SK-MEL-5 (cell line): ENCODE measurements at places on chromosomes 13 and 19. TPM values are rescaled to one million over a fixed set of nuclear protein-coding genes. Genes with fewer than 3 reads are reported as not detected.

The SLC6A16 gene
- total RNA-seq, result 0.05 TPM in 1 of 2 replicates, not detected in the other

- DNase-seq, result no peak
Observed at GRCh38 chr19:17326595-17326966, 8.1 kb downstream of the ANO8 start.

DNA sequence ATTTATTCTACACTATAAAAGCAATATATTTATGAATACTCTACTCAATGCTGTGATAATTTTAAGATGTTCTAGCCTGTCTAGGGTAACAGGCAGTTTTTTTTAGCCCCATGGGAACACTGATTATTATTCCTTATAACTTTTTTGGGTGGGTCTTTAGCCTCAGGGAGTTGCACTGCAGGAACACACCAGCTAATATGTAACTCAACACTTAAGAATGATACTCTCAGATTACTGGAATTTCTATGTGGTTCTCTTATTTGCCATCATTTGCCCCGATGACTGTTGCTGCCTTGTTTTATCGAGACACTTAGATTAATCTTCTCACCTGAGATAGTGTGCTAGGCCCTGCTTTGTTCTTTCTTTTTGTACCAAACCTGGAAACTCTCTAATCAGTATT lies 396.9 kb upstream of the SLITRK1 start:
- no peak for DNase-seq

- DNase-seq, result no peak
Observed at GRCh38 chr13:47129461-47129860, 232.6 kb upstream of the HTR2A start.

The ZIM2 gene
- not detected in 2 replicates for total RNA-seq

GRCh38 chr13:95260031-95260525 lies 41.2 kb downstream of the ABCC4 start:
- DNase-seq, result no peak

GRCh38 chr13:28534210-28534609 lies 39.3 kb upstream of the FLT1 start:
- no peak for DNase-seq

DNA sequence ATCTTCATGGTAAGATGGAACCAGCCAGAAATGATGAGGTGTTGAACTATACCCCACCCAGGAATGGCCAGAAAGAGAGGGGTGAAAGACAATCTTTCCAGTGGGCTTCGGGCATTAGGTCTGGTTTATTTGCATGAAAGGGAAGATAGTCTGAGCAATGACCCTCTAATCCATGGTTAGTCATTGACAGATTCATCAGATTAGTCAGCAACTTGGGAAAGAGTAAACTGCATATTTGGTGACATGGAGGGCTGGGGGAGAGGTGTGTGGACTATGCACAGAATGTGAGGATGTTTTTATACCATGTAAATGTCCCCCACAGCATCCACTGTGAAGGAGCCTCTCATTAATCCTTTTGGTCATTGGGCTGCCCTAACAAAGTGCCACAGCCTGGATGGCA lies 30.1 kb upstream of the USP12 start:
- no peak for DNase-seq

DNA sequence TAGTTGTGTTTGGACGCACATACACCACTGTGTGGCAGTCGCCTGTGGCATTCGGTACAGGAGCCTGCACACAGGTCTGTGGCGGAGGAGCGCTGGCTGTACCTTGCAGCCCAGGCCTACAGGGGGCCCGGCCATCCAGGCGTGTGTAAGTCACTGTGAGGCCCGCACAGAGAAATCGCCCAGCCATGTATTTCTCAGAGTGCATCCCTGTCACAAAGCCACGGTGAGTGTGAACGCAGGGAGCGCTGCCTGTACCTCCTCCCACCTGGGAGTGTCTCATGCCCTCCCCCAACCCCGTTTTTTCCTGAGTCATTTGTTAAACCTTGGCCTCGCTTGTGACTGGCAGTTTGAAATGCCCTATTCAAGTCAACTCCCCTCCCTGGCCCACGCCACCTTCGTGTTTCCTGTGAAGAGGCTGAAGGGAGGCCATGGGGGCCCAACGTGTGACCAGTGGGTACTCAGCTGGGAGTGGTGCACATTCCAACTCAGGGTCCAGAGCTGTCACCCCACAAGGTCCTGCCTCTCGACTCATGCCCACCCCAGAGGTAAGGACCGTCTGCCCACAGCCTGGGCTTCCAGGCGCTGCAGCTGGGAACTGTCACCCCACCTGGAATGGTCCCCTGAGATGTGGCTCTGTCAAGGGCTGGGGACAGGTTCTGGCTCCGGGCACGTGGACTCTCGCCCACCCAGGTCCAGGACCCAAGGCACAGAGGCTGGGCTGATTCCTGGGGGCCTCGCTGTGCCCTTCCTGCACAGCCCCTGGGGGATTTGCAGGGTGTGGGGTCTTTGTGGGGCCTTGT lies 11.6 kb upstream of the RASA3 start:
- DNase-seq, result peak; percentile 30

The TPTE2 gene
- not detected in 2 replicates for total RNA-seq

DNA sequence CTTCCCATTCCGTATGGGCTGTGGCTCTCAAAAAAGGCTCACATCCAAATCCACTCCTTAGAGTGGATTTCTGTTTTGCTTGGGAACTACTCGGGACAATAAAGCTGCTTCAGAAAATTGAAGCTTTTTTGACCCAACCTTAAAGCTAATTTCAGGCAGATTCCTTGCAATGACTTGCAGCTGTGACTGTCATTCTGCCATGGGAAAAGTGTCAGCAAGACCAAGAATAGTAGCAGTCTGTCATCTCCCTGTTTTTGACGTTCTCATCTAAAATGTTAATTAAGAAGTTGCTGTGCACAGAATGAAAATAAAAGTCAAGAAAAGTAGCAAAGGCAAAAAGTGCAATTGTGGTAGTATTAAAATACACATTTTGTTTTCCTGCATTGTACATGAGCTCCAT lies 304.7 kb downstream of the COG6 start:
- no peak for DNase-seq

DNA sequence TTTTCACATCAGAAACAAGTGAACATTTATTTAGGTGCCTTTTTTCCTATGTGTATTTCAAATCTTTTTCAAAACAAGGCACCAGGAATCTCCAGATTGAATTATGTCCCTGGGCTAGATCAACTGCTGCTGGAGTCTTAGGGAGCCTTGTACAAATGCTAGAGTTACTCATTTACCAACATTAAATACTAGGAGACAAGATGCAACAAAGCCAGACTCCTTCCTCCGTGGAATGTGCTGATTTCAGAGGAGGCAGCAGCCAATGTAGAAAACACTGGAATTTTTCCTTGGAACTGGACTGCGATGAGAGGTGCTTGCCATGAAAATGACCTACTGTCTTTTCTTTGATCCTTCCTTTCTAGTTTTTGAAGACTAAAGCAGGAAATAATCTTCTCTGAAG lies 1514.7 kb upstream of the MIR17HG start:
- DNase-seq, result no peak

The CEACAM3 gene
- not detected in 2 replicates for total RNA-seq

The CEACAM6 gene
- 0.13 TPM in 1 of 2 replicates, not detected in the other for total RNA-seq

- DNase-seq, result no peak
Observed at GRCh38 chr13:77333594-77333993, 6.7 kb upstream of the MYCBP2 start.

The ACTL9 gene
- total RNA-seq, result not detected in 2 replicates

DNA sequence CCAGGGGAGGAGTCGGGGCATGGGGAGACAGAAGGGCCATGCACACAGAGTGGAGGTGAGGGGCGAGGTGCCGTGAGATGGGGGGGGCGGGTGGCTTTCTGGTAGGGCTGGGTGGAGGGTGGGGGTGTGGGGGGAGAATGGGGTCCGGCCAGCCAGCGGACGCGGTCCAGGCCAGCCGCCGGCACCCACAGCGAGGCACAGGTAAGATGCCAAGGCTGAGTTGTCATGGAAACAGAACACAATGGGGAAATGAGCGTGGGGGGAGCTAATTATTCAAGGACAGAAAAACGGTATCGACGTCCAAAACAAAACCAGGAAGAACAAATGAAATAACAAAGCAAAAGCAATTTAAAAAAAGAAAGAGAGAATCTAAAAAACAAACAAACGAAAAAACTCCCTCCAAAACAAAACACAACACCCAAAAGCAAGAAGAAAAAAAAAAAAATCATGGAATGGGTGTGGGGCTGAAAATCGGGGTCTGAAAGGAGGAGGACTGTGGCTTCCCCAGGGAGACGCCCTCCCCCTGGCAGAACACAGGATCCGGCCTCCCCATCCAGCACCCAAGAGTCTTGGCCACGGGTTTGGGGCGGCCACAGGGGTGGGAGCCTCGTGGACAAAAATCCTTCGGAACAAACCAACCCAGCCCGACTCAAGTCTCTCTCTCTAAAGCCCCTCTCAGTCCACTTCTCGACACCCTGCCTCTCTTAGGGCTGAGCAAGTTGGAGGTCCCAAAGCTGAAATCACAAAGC lies 92.5 kb downstream of the PTPRS start:
- no peak for DNase-seq

- DNase-seq, result no peak
Observed at GRCh38 chr19:30910485-30911240, 438.6 kb downstream of the TSHZ3 start.

The LILRA6 gene
- 0.16 TPM in 1 of 2 replicates, not detected in the other for total RNA-seq

The SIX5 gene
- 7.0 and 7.9 TPM in 2 replicates for total RNA-seq

DNA sequence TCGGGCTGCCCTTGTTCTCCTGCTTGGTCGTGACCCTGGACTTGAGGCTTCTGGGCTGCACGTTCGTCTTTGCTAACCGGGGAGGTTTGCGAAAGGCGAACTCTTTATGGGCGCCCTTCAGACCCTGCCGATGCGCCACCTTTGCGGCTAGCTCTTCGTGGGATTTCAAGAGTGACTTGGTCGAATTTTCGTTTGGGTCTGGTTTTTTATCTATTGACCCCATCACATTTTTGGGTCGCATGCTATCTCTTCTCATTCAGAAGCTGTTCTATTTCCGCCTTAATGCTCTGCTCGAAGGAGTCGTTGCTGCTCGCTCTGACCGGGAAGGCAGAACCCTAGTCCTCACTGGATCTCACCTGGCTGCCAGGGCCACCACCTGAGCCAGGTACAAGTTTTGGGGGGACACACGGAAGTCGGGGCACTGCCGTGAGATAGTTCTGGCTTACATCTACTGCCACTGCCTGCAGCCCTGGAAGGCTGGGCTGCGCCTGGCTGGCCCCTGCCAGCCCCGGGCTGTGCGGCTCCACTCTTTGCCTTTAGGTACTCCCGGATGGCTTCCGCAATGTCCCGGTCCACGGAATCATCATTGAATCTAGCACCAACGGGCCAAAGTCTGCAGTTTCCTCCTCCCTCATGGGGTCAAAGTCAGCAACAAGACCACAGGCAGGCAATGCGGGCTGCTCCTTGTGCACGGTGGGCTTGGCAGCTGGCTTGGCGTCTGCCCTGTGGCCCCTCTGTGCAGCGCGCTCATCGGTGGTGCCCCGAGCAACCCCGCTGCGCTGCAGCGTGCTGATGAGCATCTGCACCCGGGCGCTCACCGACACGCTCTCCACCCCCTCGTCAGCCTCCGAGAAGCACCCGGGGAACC lies 16.2 kb downstream of the RB1 start:
- no peak for DNase-seq

The ZNF726 gene
- total RNA-seq, result 1.6 and 2.3 TPM in 2 replicates

The THSD1 gene
- total RNA-seq, result 0.32 and 0.42 TPM in 2 replicates

DNA sequence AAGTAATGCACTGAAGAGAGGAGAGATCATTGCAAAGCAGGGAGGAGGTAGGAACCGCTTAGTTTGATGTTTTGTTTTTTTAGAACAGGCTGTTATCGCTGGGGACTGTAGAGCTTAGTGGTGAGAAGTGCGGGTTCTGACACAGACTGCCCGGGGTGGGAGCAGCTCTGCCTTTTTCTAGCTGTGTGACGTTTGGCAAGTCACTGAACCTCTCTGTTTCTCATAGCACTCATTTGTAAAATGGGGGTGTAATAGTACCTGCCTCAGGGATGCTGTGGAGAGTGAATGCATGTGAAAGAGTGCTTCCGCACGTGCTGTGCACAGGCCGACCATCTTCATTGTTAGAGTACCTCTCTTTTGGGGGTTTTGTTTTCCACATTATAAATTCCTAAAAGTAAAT lies 19.3 kb downstream of the PRAM1 start:
- no peak for DNase-seq

- DNase-seq, result no peak
Observed at GRCh38 chr19:31340042-31341025, 8.9 kb downstream of the TSHZ3 start.

- no peak for DNase-seq
Observed at GRCh38 chr13:112876305-112877000, 92.6 kb upstream of the MCF2L start.

GRCh38 chr13:114146629-114147028 lies 14.2 kb upstream of the RASA3 start:
- DNase-seq, result peak; percentile 59

GRCh38 chr13:67651908-67652465 lies 421.9 kb upstream of the PCDH9 start:
- peak; percentile 2 for DNase-seq

GRCh38 chr19:35301961-35302360 lies 10.0 kb downstream of the MAG start:
- DNase-seq, result no peak

- DNase-seq, result no peak
Observed at GRCh38 chr19:15236886-15237285, 4.6 kb upstream of the EPHX3 start.

GRCh38 chr13:24699541-24699940 lies 19.3 kb downstream of the ATP12A start:
- DNase-seq, result no peak

GRCh38 chr13:109256866-109257760 lies 529.3 kb downstream of the IRS2 start:
- peak; percentile 93 for DNase-seq

The PGLYRP1 gene
- total RNA-seq, result not detected in 2 replicates

The KLK1 gene
- total RNA-seq, result not detected in 2 replicates

The COL4A1 gene
- 12.1 and 13.5 TPM in 2 replicates for total RNA-seq

The LRRC63 gene
- total RNA-seq, result 0.82 and 1.1 TPM in 2 replicates

The TEX26 gene
- total RNA-seq, result not detected in 2 replicates

The FLT3LG gene
- total RNA-seq, result 0.27 and 0.37 TPM in 2 replicates

GRCh38 chr13:91153372-91153771 lies 194.1 kb upstream of the MIR17HG start:
- no peak for DNase-seq

DNA sequence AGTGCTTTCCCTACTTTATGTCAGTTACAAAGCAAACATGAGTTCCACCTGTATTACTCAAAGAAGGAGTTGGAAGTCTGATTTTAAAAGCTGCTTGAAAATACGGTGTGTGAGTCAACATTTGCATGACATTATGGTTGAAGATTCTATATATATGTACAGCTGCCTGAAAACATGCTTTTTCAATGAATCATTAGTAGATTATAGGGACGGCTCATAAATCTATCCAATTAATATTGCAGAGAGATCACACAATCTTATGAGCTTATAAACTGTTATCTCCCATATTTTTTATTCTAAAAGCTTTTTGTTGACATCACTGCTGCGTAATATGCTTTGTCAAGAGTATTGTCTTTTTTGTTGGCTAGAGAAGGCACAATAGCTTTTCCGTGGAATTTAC lies 873.8 kb downstream of the SLITRK6 start:
- no peak for DNase-seq
